ENCODE measurements at places on chromosomes 13 and 19.

- DNase-seq: no peak
Measured at GRCh38 chr19:28377077-28377476, 835.9 kb downstream of the UQCRFS1 start.

DNA sequence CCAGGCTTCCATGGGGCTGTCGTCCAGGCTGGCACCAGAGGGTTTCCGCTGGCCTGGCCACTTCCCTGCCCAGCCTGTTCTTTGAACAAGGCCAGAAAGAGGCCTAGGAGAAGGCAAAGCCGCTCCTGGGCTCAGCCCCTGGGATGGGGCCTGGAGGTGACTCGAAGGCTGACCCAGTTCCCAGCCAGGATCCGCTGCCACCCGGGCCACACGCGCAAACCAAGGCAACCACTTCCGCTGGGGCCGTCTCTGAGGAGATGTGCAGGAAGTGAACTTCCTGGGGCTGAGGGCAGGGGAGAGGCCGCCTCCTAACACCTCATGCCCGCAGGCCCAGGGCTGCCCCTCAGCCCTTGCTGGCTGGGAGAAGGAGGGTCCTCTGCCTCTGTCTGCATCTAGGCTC is 15.2 kb downstream of the PLEKHF1 start:
- peak; percentile 70 for DNase-seq

- DNase-seq: no peak
Measured at GRCh38 chr19:42271045-42271419, 2.0 kb downstream of the CIC start.

DNA sequence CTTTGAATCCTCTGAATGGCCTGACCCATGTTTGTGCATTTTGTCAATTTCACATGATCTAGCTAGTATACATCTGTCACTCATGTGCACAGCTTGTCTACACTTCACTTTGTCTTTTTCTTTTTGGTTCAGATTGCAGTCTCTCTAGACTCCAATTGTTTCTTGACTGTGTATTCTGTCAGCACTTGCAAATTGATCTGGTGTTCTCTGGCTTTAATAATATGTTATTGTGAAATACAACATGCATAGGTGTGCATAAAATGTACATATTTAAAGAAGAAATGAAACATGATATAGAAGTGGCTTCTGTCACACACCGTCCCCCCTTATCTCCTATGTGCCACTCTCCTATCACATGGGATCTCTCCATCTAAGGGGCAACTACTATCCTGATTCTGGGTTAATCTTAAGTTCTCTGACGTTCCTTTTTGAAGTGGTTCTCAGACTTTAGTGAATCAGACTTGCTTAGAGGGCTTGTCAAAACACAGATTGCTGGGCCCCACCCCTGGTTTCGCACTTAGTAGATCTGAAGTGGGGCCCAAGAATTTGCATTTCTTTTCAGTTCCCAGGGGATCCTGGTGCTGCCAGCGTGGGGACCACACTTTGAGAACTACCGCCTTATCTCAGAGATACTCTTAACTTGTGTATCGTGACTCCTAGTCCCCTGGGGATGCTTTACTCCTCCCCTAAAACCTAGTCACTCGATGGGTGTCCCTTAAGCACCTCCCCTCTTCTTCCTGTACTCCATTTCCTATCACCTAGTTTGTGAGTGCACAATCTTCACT is 5.8 kb downstream of the KRTDAP start:
- DNase-seq: no peak

DNA sequence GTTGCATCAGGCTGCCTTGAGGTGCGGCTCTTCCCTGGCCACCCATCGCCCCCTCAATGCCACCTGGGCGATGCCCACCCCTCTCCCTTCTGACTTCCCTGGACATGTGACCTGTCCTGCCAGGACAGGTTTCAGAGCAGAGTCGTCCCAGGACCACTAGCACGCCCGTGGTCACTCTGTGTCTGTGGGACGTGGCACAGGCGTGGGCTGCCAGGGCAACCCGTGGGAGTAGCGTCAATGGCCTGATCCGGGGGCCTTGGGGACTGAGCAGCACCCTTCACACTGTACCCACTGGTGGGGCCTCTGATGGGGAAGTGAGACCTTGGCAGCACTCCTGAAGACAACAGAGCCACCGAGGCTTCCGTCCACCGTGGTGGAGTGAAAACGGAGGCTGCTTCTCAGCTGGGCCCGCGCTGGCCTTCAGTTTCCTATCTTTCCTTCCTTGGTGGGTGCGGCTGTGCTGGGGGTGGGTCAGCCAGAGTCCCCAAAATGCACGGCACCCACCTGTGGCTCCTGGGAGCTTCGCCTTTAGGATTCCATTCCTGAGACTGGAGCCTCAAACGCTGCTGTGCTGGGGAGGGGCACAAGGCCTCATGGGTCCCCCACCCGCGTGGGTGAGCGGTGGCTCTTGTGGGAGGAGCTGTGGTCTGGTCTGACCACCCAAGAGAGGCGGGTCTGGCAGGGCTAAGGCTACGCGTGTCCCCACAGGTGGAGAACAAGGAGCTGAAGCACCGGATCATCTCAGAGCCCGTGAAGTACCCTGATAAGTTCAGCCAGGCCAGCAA is 26.7 kb upstream of the TMEM255B start:
- DNase-seq: no peak

- DNase-seq: no peak
Measured at GRCh38 chr13:95677564-95678266, 776 bp downstream of the DNAJC3 start.

GRCh38 chr13:35481777-35482176 is 5.3 kb upstream of the MAB21L1 start:
- DNase-seq: no peak

DNA sequence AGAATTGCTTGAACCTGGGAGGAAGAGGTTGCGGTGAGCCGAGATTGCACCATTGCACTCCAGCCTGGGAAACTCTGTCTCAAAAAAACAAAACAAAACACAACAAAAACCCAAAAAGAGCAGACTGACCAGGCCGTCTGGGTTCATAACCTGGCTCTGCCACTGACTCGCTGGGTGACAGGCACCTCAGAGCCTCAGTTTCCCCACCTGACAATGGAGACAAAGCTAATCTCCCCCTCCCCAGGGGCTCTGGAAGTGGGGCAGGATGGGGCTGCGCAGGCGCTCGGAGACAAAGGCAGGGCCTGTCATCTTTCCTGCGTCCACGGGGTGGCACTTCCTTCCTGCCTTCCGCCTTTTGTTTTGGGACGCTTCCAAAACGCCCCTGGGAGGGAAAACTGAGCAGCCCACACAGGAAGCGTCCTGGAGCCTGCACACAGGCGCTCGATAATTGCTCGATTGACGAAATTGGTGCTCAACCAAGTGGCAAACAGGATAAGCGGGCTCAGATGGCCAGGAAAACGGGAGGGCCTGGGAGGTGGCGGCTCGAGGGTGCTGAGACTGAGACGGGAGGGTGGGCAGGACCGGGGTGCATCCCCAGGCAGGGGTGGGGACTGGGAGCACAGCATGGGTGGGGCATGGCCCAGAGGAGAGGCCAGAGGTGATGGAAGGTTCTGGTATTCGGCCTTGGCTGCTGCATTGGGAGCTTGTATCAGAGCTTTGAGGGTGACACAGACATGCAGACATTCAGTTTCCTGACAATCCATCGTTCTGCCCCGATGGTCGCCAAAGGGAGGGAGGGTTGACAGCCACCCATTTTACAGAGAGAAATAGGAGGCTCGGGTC is 17.8 kb downstream of the SPC24 start:
- peak; percentile 33 for DNase-seq

- DNase-seq: no peak
Measured at GRCh38 chr19:16068696-16069259, 7.5 kb upstream of the TPM4 start.
